Glutamatergic neuron (in vitro differentiated cells): ENCODE measurements at places on chromosomes 5 and 9. TPM values are rescaled to one million over a fixed set of nuclear protein-coding genes. Genes with fewer than 3 reads are reported as not detected.

DNA sequence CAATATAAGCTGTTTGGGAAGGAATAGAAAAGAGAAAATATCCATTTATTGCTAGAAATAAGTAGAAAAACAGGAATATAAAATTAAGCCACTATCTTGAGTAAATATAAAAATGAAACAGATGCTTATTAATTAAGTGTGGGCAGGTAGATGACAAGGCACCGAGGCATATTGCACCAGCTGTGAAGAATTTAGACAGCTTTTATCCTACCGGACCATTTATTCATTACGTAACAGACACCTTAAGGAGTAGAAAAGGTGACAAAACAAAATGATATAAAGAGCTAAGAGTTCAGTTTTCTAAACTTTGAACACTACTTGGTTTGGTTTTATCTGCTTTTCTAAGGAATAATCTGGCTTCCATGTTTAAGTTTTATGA lies 404.1 kb downstream of the PTPRD start:
- H3K27ac ChIP-seq: no peak overlapping the region
- peaks cover 5% of the 10 kb centered on the region for H3K4me1 ChIP-seq
- H3K4me3 ChIP-seq: peak overlapping the region; percentile 42

GRCh38 chr5:23727271-23727670 lies 219.9 kb downstream of the PRDM9 start:
- no peak for DNase-seq
- H3K27me3 ChIP-seq: no peaks in the 10 kb centered on the region
- no peaks in the 10 kb centered on the region for H3K4me1 ChIP-seq
- H3K36me3 ChIP-seq: no peaks in the 10 kb centered on the region

DNA sequence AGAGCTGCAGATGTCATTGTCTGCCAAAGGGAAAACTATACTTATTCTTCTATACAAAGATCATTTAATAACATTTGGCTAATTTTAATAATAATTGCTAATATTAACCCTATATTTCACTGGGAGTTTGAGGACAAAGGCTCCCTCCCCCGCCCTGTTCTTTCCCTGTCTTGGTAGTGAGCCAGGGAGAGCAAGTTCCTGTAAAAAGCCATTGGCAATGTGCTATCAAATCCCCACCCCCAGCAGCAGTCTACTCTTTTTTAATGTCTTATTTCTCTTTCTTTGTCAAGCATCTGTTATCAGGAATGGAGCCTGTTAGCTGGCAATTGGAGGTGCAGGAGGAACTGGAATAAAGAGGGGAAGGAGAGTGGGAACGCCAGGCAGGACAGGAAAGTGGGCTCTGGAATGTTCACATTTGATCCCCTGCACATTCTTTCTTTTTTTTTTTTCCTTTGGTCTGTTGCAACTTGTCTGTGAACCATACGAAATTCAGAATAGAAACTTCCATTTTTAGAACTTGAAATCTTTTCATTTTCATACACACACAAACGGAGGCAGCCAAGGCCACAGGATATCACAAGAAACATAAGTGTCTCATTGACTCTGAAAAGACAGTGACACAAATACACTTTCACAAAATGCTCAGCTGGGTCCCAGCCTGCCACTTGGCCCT lies 664.8 kb upstream of the ZNF608 start:
- peak overlapping the region; percentile 65 for H3K4me3 ChIP-seq
- H3K4me1 ChIP-seq: peaks cover 65% of the 10 kb centered on the region
- H3K27ac ChIP-seq: peak overlapping the region; percentile 94
- DNase-seq: no peak
- H3K36me3 ChIP-seq: no peaks in the 10 kb centered on the region

- no peak overlapping the region for H3K27ac ChIP-seq
- H3K36me3 ChIP-seq: no peaks in the 10 kb centered on the region
- no peak for DNase-seq
- no peaks in the 10 kb centered on the region for H3K4me1 ChIP-seq
- H3K27me3 ChIP-seq: no peaks in the 10 kb centered on the region
- no peak overlapping the region for H3K4me3 ChIP-seq
Observed at GRCh38 chr5:129978270-129978669, 74.0 kb downstream of the CHSY3 start.

- no peaks in the 10 kb centered on the region for H3K36me3 ChIP-seq
- H3K4me3 ChIP-seq: no peak overlapping the region
- H3K4me1 ChIP-seq: peaks cover 4% of the 10 kb centered on the region
- no peak overlapping the region for H3K27ac ChIP-seq
- no peaks in the 10 kb centered on the region for H3K27me3 ChIP-seq
Observed at GRCh38 chr9:89903141-89903475, 298.3 kb downstream of the GADD45G start.

DNA sequence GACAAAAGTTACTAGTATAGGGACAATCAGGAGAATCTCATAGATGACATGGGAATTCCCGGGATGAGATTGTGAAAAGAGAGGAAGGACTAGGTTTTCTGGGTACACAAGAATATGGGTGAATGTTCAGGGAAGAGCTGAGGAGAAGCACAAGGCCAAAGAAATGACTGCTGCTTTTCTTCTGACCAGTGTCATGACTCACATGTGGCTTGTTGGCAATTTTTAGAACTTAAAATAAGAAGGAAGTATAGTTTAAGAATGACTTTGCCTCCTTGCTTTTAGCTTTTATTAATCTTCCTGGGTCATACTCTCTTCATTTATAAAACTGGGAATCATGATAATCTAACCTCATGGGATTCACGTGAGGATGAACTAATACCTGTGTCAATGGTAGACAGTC lies 652.4 kb upstream of the MEF2C start:
- H3K27me3 ChIP-seq: no peaks in the 10 kb centered on the region
- H3K4me3 ChIP-seq: no peak overlapping the region
- peaks cover 2% of the 10 kb centered on the region for H3K4me1 ChIP-seq
- DNase-seq: no peak

- H3K4me3 ChIP-seq: no peak overlapping the region
- no peaks in the 10 kb centered on the region for H3K36me3 ChIP-seq
- H3K27me3 ChIP-seq: no peaks in the 10 kb centered on the region
- no peak for DNase-seq
- H3K27ac ChIP-seq: no peak overlapping the region
- no peaks in the 10 kb centered on the region for H3K4me1 ChIP-seq
Observed at GRCh38 chr9:114442022-114442421, 54.2 kb upstream of the AKNA start.

GRCh38 chr5:172683645-172684471 lies 42.8 kb downstream of the NEURL1B start:
- peaks cover 11% of the 10 kb centered on the region for H3K27me3 ChIP-seq
- peaks cover 4% of the 10 kb centered on the region for H3K4me1 ChIP-seq
- peaks cover 6% of the 10 kb centered on the region for H3K36me3 ChIP-seq
- H3K27ac ChIP-seq: no peak overlapping the region
- H3K4me3 ChIP-seq: no peak overlapping the region

- peak overlapping the region; percentile 91 for H3K27ac ChIP-seq
- no peak for DNase-seq
- peaks cover 43% of the 10 kb centered on the region for H3K4me1 ChIP-seq
Observed at GRCh38 chr5:127942246-127943060, 141.1 kb upstream of the SLC12A2 start.

GRCh38 chr5:54234304-54234933 lies 76.0 kb downstream of the ARL15 start:
- no peaks in the 10 kb centered on the region for H3K27me3 ChIP-seq
- H3K4me1 ChIP-seq: peaks cover 2% of the 10 kb centered on the region
- no peaks in the 10 kb centered on the region for H3K36me3 ChIP-seq
- no peak for DNase-seq
- no peak overlapping the region for H3K4me3 ChIP-seq

DNA sequence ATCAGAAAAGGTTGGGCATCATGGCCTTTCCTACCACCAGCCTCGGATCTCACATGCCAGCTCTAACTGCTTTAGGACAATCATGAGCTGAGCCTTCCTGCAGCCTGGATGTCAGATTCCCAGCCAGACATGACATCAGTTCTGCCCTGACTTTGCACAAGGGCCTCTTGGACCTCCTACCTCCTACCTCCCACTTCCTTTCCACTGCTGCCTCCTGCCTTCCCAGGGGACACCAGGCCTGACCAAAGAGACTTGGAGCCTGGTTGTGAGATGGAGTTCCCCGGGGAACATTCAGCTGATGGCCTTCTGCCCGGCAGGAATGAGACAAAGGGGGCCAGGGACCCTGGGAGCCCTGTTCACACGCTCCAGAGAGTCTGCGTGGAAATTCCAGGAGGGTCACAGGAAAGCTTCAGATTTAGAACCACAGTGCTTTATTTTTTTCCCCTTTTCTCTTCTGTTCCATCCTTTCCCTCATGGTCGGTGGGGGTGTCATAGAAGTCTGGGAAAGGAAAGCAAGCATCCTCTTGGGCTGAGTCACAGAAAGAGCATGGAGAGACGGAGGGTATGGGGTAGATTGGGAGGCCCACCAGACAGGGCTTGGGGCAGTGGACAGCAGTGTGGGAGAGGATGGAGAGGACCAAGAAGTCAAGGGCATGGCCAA lies 35.4 kb upstream of the IL17B start:
- peaks cover 4% of the 10 kb centered on the region for H3K27me3 ChIP-seq
- peak; percentile 32 for DNase-seq
- H3K36me3 ChIP-seq: no peaks in the 10 kb centered on the region
- peak overlapping the region; percentile 30 for H3K4me3 ChIP-seq

DNA sequence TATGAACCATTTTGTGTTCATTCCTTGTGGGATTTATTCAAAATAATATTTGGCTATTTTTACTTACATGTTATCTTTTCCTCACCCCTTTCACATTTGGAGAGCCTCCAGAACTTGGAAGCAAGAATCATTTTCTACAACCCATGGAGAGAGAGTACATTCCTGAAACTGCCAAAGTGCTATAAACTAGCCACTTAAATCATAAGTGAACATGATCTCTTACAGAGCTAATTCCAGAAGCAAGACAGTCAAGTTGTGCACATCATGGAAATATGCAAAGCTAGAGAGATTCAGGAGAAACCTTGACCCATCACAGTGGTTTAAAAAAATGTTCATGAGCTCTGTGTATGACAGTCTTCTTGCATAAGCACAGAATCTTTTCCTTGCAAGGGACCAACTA lies 883.6 kb upstream of the C9orf72 start:
- H3K27ac ChIP-seq: no peak overlapping the region
- H3K27me3 ChIP-seq: no peaks in the 10 kb centered on the region
- H3K4me3 ChIP-seq: no peak overlapping the region

DNA sequence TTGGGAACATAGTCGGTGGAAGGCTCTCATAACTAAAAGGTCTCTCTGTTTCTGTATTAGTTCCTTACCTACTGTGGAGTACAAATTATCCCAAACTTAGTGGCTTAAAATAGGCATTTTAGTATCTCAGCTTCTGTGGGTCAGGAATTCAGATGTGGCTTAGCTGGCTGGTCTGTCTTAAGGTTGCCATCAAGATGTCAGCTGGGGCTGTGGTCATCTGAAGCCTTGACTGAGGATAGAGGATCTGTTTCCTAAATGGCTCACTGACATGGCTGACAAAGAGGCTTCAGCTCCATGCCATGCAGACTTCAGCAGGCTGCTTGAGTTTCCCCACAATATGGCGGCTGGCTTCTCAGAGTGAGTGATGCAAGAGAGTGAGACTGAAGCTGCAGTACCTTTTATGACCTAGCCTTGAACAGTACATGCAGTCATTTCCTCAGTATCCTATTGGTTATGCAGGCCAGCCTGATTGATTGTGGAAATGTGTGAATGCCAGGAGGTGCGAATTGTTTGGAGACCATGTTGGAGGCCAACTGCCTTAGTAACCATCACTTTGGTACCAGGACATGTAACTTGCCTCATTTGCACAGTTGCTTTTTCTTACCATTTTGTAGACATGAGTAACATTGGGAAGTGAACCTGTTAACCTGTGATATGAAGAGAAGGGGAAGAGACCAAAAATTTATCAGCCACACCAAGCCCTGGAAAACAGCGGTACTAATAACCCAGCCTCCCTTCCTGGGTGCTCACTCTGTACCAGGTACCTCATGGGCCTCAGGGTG lies 152.8 kb upstream of the IER5L start:
- no peak for DNase-seq
- H3K4me1 ChIP-seq: peaks cover 11% of the 10 kb centered on the region
- H3K36me3 ChIP-seq: no peaks in the 10 kb centered on the region
- H3K27me3 ChIP-seq: peaks cover 8% of the 10 kb centered on the region

DNA sequence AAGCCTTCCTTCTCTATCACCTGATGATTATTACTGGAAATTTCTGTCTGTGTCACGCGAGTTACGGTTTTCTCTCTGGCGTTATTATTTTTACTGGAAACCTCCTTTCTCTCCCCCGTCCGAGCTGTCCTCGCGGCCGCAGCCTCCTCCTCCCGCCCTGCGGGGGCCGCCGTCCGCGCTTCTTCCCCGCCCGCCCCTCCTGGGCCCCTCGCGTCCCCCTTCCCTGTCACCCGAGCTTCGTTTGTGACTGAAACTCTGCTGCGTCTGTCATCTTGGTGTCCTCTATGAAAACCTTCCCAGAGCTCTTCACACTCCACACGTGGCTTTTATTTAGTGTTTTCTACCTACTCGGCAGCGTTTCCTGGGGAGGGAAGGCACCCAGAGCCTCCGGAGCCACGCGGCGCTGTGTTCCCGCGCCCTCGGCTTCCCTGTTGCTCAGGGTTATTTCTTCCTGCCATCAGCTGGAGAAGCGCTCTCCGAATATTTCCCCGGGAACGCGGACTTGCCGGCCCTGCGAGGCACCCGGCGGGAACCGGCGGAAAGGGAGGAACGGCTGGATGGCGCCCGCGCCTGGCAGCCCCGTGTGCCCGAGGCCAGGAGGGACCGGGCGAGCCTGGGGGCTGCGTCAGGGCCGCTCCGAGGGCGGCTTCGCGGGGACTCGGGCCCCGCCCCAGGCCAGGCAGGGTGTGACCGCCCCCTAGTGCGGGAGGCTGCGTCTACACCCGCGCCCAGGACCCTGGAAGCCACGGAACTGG lies 33.9 kb downstream of the TRIP13 start:
- peaks cover 7% of the 10 kb centered on the region for H3K4me1 ChIP-seq
- no peak overlapping the region for H3K27ac ChIP-seq
- peaks cover 8% of the 10 kb centered on the region for H3K27me3 ChIP-seq
- DNase-seq: peak; percentile 70
- peaks cover 15% of the 10 kb centered on the region for H3K36me3 ChIP-seq

The FAM221B gene
- not detected for total RNA-seq

DNA sequence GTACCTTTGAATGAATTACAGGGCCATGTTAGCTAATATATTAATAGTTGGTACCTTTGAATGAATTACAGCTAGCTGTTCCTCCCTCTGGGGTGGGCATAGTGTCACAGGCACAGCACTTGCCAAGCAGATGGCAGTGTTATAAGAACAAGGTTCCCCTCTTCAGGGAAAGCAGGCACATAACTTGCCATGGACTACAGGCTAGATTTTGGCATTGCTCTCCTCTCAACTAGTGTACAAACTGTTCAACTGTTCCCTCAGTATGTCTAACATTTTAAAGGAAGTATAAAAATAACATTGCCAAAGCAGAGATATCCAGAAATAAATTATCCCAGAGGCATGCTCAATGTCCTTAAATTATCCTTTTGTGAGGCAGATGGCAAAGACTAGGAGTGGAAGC lies 33.7 kb downstream of the ABITRAM start:
- peaks cover 15% of the 10 kb centered on the region for H3K36me3 ChIP-seq
- H3K4me3 ChIP-seq: no peak overlapping the region
- H3K27me3 ChIP-seq: no peaks in the 10 kb centered on the region
- H3K4me1 ChIP-seq: no peaks in the 10 kb centered on the region
- DNase-seq: no peak
- no peak overlapping the region for H3K27ac ChIP-seq

The DPYSL3 gene
- total RNA-seq: 571 TPM
